ENCODE measurements at places on chromosomes 2 and 18.
A peak's percentile ranks its signal among the peaks of the same experiment; 100 is the strongest.

DNA sequence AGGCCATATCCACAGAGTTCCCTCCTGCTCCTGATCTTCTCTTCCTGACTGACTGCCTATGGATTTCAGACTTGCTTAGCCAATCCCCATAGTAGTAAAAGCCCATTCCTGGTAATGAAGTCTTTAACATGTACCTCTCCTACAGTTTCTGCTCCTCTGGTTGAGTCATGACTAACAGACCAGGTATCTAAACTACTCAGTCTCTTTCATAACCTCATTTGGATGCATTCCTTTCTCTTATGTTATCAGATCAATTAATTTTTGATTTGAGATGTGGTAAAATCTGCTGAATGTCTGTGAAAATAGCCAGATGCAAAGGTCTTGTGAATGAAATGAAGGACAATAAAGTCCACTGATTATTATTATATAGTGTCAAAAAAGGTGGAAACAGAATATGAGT, 198.0 kb downstream of the NBAS start:
- no peak for DNase-seq

DNA sequence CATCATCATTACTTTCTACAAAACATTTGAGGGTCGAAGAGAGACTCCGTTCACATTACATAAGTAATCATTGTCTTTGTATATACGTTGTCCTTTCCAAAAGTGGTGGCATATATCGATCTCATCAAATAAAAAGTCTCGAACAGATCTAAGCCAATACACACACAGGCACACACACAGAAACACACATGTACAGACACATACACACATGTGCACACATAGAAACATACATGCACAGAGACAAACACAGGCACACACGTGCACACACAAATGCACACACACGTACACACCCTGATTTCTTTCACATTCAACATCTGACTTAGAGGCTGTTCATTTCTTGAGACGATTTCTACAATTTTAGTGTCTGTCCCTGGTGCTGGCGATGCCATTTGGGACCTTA, 17.5 kb upstream of the ALKAL2 start:
- no peak for DNase-seq

DNA sequence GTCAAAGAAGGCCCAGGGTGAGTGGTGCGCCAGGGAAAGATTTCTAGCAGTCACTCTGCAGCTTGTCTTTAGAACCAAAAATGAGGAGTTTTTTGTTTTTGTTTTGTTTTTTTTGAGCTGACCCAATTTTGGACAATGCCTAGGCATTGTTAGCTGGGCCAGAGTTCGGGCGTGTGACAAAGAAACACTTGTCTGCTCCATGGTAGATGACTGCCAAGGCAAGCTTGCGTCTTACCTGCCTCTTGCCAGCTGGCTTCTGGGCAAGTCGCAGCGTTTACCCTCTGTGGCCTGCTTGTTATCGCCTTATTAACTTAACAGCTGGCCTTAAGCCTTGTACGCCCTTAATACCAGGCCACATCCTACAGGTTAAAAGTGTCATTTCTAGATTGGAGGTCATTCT, 114.3 kb downstream of the GALNT1 start:
- no peak for DNase-seq

- no peak for DNase-seq
Observed at GRCh38 chr18:11155034-11155759, 5.8 kb upstream of the PIEZO2 start.

GRCh38 chr2:17583166-17583565, 42.7 kb downstream of the VSNL1 start:
- no peak for DNase-seq

GRCh38 chr18:50578651-50579050, 18.8 kb downstream of the MAPK4 start:
- no peak for DNase-seq

- no peak for DNase-seq
Observed at GRCh38 chr2:4368907-4369306, 665.5 kb downstream of the DCDC2C start.

GRCh38 chr2:239682518-239682917, 281.7 kb upstream of the HDAC4 start:
- DNase-seq: no peak

DNA sequence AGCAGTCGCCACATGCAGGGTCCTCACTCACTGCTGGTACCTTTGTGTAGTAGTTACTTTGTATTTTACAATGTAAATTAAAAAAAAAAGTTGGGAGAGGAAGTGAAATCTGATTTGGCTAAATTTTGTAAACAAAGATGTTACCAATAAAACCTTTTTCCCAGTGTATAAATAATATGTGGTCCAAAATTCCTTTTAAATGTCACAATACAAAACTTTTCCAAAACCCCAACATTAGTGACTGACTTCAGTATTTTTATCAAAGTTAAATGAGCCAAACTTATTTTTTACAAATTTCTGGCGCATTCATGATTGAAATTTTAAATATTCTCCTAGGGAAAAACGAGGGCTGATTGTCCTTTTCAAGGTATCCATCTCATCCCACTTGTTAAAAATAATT, 239.9 kb downstream of the AGAP1 start:
- no peak for DNase-seq

DNA sequence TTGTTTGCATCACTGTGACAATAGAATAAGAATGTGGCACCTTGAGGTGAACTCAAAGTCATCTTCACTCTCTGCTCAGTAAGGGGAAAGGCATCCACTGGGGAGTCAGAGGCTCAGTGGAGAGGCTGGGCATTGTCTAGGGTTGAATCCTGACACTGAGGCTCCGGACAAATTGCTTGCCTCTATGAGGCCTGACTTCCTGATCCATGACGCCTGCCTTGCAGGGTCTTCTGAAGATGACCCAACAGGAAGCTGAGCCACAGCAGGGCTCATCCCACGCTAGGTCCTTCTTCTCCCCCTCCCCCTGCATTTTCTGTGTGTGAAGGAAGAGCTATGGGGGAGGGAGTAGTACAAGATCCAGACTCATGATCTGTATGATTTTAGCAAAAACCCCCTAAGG, 265.1 kb downstream of the SH3BP4 start:
- no peak for DNase-seq

DNA sequence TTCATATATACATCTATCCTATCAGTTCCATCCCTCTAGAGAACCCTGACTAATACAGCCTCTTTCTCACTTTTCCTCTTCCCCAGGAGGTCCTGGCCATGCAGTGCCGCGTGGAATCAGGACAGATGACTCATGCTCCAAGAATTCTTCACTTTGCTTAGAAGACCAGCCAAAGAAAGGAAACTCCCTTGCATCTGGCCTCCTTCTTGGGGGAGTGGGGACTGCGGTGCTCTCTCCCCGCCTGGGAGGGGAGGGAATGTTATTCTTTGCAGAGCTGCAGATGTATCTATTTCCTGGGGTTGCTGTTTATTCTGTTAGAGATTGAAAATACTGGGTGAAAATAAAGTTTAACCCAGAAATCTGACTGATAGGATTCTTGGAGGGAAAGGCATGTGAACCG, 111.5 kb upstream of the SH3BP4 start:
- no peak for DNase-seq

DNA sequence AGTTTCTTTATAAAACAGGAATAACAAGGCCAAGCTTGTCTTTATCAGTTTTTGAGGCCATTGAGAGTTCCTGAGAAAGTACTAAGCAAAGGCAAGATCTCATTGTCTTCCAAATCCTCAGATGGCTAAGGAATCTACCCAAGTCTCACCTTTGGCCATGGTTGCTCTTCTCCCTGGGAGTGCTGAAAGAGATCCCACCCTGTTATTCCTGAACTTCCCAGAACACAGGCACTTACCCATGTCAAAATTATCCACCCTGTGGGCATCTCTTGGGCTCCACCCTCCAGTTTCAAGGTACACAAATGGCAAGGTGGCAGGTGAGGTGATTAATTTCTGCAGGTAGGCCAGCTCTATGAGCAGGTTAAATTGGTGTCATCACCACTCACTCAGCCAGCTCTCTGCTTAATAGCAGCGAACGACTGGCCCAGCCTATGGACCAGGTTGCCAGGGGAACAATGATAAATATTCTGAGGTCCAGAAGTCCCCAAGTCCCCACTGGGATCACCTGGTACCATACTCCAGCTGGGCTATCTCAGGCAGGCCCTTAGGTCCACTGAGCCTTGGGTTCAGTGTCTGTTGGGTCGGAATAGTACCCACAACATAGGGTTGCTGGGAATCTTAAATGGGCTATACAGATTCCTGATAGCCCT, 2.3 kb upstream of the SPRED2 start:
- DNase-seq: no peak

- DNase-seq: no peak
Observed at GRCh38 chr2:220510668-220511067, 883.2 kb downstream of the SLC4A3 start.

- DNase-seq: no peak
Observed at GRCh38 chr2:64807417-64807816, 153.7 kb upstream of the SERTAD2 start.

- no peak for DNase-seq
Observed at GRCh38 chr18:45137087-45137419, 456.4 kb downstream of the SETBP1 start.

DNA sequence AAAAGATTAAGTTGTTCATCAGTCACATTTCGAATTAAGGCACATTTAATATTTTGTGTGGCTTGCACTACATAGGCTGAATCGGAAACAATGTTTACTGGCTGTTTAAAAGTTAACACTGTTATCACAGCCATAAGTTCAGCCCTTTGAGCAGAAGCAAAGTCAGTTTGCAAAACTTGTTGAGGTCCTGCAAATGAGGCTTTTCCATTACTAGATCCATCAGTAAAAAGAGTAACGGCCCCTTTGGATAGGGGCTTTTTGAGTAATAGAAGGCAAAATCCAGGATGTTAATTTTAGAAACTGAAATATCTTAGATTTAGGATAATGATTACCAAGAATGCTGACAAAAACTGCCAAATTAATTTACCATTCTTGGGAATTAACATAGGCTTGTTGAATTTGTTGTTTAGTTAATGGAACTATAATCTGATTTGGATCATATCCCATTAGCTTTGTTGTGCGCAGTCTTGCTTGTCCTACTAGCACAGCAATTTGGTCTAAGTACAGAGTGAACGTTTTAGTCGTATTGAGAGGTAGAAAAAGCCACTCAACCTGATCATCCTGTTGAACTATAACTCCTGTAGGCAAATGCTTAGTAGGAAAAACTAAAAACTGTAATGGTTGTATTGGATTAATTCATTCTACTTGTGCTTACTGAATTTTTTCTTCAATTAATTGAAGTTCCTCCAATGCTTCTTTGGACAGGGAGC, 13.9 kb upstream of the SUCLG1 start:
- no peak for DNase-seq

- no peak for DNase-seq
Observed at GRCh38 chr2:37895140-37895539, 29.9 kb upstream of the RMDN2 start.

DNA sequence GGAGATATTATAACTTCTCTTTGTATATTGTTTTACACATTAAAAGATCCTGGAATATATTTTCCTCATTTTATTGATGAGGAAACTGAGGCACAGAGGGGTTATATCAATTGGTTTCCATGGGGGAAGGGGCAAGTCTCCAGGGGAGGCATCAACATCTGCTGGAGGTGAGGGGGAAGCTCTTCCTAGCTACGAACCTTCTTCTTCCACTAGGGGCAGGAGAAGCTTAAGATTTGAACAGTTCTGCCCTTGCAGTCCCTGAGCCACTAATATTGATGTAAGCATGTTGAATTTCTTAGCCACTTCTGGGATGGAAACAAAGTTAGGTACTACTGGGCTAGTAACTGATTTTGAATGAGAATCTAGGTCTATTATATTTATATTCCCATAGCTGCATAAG, 140.1 kb upstream of the AQP4 start:
- peak; percentile 40 for DNase-seq

- peak; percentile 29 for DNase-seq
Observed at GRCh38 chr2:237291138-237291792, 122.7 kb downstream of the COL6A3 start.

GRCh38 chr2:240304746-240305161, 130.7 kb upstream of the GPC1 start:
- DNase-seq: no peak

DNA sequence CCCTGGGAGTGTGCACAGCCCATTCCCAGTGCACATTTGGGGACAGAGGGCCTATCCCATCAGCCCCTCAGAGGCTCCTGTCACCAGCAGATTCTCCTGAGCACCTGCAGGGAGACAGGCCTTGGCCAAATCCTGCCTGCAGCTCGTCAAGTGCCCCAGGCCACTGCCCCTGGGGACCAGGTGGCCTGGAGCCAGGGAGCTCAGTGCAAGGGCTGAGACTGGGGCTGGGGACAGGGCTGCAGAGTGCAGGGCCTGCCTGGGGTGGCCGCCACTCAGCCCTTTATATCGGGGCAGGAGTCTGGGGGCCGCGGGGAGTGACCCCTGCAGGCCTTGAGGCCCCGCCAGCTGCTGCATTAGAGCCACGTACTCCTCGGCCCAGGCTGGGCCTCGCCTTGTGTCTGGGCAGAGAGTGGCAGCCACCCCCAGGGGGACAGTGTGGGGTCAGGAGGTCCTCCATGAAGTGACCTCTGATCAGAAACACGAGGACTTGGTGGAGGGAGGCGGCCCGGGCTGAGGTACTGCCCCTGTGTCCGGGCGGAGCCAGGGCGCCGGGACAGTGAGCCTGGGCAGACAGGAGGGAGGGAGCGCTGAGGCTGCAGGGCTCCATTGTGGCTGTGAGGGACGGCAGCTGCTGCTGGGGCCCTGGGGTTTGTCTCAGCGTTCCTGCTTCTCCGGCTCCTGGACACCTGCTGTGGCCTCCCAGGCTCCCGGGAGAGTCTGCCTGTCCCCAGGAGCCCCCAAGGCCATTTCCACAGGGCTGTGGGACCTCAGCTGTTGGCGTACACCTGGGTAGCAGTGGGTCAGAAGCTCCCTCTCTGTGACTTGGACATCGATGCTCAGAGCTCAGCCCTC, 24.2 kb downstream of the GPC1 start:
- DNase-seq: no peak

- no peak for DNase-seq
Observed at GRCh38 chr2:159234868-159235267, 51.6 kb downstream of the WDSUB1 start.

DNA sequence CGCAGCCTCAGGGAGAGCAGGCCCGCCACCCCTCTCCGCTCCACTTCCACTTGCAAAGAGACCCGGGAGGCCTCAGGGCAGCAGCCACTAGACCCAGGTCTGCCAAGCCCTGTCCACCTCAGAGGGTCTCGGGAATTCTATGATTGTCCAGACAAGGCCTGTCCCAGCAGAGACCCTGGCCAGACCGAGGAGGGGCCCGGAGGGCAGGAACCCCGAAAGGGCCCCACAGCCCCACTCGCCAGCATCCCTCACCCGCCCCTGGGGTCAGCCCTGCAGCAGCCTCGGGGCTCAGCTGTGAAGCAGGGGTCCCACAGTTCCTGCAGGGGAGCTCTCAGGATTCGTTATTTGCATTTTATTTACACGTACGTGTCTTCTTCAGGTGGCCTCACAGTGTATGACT, 269.5 kb downstream of the EIPR1 start:
- DNase-seq: no peak

- no peak for DNase-seq
Observed at GRCh38 chr2:38723173-38723572, 28.0 kb downstream of the SRSF7 start.
